Stimulated activated CD4-positive, alpha-beta T cell treated with anti-CD3 and anti-CD28 coated beads, Interleukin-1b, Interleukin-23, amount 100 ng/mL, for 1 hour (primary cell): ENCODE measurements at places on chromosomes 6 and 20.

DNA sequence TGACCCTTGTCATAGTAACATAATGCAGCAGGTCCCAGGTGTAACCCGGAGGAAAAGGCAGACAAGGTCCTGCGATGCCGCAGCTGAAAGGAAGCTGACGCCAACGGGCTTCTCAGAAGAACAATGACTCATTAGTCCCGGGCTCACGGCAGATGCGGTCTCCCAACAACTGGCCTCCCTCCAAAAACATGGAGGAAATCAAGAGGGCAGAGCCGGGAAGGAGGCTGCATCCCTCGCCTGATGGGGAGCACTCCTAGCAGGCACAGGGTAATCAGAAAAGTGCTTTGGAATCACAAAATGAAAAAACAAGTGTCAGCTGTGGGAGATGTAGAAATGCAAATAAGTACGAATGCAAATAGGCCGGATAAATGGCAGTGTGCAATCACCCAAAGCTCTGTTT is 165.2 kb upstream of the AGPAT4 start:
- DNase-seq = no peak

GRCh38 chr20:48771542-48771941 is 56.3 kb downstream of the PREX1 start:
- DNase-seq = no peak

GRCh38 chr20:12053353-12053752 is 135.7 kb downstream of the BTBD3 start:
- DNase-seq = no peak

DNA sequence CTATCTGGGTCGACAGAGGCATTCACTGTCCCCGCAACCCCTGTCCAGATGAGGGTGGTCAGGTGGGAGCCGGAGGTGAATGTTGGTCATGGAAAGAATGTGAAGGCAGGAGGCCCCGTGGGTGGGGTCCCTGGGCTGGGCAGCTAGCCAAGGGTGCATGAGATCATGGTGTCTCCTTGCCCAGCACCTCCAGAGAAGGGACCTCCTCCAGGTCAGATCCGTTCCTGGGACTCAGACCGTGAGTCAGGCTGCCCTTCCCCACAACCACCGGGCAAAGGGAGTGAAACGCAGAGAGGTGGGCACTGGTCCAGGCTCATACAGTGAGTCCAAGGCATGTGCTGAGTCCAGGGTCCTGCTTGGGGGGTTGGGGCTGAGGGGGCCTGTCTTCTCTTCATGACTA is 3.5 kb downstream of the FOXS1 start:
- DNase-seq = no peak

GRCh38 chr6:66496659-66497058 is 789.6 kb upstream of the EYS start:
- DNase-seq = no peak

DNA sequence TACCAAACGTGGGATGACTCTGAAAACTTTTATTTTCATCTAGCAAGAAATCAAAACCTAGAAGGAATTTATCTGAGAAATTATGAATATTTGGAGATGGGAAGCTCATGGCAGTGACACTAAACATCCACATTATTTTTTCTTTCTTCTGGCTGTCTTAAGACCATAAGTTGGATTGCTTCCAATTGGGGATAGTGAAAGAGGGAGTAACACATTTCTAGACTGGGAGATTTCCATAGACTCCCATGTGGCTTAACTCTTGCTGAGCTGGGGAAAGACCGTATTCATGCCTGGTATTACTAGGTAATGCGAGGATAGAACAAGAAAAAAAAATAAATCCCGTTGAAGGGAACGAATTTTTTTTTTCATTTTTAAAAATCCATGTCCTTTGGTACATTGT is 120.0 kb downstream of the UTRN start:
- no peak for DNase-seq

DNA sequence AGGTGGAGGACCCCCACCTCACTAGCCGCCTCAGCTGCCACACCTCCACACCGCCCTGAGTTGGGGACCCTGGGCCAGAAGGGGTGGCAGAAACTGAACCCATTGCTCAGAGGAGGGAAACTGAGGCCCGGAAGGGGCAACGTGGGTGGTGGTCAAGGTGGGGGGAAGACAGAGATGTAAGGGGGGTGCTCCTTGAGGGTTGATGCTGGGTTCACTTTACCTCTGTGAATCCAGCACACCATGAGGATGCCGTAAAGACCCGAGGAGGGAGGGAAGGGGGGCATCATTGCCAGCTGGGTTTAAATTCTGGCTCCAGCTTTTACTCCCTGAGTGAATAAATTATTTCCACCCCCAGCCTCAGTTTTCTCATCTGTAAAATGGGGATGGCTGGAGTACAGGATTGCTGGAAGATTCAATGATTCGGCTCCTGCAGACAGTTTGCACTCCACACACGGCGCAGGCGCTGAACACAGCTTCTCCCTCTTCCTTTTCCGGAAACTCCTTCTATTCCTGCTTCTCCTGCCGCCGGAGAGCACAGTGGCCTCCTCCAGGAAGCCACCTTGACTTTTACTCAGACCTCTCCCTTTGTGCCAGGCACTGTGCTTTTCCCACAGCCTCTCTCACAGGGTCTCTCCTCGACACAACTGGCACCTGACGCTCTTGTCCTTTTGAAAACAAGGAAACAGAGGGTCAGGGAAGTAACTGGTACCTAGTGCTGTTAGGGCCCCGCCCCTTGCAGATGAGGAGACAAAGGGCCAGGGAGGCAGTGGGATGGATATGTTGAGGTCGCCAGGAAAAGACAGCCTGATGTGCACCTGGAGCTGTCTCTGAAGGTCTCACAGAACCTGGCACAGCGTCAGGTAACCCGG is 59.4 kb downstream of the UBE2V1 start:
- DNase-seq = no peak

GRCh38 chr20:43939762-43940121 is 25.1 kb downstream of the TOX2 start:
- no peak for DNase-seq

DNA sequence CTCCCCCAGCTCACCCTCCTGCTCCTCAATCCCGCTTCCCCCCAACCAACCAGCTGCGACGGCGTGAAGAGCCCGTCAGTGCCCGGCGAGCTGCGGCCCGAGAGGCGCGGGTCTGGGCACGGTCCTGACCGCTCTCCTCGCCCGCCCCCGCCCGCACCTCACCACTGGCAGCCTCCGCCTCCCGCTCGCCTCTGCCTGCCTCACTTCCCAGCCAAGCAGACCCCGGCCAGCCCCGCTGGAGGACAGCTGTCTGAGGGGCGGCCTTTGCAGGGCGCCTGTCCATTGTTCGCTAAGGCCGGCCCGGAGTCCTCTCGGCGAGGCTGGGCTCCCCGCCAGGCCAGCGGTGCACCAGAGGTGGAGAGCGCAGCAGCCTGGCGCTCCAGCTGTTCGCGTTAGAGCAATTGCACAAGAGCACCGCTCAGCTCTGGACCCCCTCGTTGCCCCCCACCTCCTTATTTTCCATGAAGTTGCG is 1.3 kb downstream of the SOBP start:
- DNase-seq = no peak

DNA sequence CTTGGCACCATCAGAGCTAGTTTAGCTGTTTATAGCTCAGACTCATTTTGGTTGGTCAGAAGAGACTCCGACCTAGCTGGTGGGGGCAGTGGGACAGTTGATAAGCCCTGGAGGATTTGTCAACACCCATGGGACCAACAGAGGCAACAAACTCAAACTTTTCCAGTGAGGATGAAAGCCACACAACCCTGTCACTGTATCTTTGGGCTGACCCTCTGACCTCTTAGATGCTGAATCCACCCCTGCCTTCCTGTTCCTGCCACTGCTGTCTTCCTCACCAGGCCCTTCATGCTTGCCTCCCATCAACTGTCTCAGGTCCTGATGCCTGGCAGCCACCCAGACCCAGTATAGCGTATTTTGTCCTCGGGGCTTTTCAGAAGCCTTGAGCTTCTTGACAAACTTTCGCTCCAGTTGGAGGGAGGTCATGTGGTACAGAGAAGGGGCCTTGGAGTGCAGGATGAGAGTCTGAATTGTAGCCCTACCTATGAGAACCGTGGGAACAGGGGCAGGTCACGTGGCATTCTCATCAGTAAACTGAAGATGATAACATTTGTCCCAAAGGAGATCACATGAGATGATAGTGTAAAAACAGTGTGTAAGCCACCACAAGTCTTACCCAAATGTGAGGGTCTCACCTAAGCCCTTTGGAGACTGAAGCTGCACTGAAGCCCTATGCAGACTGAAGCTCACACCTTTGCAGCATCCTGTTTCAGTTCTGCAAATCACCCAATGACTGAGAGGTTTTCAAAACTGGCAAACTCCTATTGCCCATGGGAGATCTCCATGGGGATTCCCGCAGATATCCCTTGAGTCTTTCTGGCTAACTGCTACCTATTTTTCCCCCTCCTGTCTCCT is 72.0 kb upstream of the F13A1 start:
- DNase-seq = no peak

DNA sequence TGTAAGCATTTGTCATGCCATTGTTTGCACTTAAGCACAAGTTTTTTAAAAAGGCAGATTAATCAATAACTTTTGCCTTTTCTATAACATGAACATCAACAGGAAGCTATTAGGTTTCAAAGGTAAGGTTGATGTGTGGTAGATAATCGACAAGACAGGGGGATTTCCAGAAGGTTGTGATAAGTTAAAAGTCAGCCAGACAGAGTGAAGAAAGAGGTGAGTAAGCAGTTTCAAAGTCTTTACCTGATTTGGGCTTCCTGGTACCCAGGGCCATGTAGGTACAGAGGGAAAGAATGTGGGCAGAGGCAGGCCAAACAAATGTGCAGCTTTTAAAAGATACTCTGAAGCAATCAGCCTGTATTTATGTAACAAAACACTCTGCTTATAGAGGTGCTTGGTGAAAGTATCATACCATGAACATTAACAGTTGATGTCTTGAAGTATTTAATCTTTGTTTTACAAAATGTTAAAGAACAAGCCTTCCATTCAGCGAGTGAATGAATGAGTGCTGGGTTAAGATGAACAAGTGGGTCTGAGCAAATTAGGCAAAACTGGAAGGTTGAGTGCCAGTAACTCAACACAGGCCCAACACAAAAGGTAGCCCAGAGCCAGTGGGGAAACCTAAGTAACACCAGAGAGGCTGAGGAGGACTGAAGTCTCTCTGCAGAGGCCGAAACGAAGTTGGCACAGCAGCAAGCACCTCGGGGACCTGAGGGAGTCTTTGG is 60.2 kb downstream of the LRRC1 start:
- DNase-seq = no peak

DNA sequence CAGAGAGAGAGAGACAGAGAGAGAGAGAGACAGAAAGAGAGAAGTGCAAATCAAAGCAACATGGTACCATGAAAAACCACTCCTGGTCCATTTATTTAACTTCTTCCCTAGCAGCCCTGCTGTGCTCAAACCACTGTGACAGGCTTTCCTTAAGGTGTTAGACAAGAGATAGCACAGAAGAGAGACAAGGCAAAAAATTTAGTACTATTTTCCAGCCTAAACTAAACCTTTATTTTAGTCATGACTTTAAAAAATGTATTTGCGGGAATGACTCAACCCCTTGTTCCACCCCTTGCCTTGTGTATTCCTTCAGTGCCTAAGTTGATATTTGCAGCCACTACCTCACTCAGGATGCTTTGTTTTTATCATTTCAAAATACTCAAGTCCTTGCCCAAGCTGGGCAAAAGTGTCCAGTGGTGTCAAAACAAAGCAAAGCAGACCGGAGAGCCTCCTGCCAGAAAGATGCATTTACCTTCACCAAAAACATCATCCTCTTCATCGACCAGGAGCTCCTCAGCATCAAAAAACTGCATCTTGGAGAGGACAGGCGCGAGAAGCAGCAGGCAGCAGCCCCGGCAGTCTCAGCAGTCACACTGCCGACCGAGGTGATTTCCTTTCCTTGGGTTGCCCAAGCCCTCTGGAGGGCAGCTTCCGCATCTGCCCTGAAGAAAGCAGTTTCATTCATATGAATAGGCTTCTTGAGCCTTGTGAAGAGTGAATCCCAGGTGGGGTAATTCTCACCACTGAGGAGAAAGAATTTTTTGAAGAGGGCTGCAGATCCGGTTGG is at the start of gene RIPOR2:
RIPOR2 (minus strand) TSS at position 595 of the 787 bp plus-strand sequence; CDS start at position 533, 62 bp downstream.
- DNase-seq = no peak

- DNase-seq = no peak
Observed at GRCh38 chr20:19253916-19254820, 41.7 kb downstream of the SLC24A3 start.

GRCh38 chr6:135814043-135814442 is 37.5 kb upstream of the PDE7B start:
- no peak for DNase-seq

GRCh38 chr6:63305277-63305676 is 14.5 kb downstream of the LGSN start:
- DNase-seq = no peak

GRCh38 chr6:130978660-130979396 is 84.2 kb downstream of the EPB41L2 start:
- no peak for DNase-seq

- no peak for DNase-seq
Observed at GRCh38 chr20:63051911-63052310, 45.1 kb upstream of the BHLHE23 start.

- no peak for DNase-seq
Observed at GRCh38 chr6:155399062-155399744, 56.4 kb downstream of the NOX3 start.

- DNase-seq = no peak
Observed at GRCh38 chr6:169972101-169972651, 220.8 kb downstream of the ERMARD start.

- no peak for DNase-seq
Observed at GRCh38 chr20:58694241-58695083, 1.9 kb downstream of the NPEPL1 start.

DNA sequence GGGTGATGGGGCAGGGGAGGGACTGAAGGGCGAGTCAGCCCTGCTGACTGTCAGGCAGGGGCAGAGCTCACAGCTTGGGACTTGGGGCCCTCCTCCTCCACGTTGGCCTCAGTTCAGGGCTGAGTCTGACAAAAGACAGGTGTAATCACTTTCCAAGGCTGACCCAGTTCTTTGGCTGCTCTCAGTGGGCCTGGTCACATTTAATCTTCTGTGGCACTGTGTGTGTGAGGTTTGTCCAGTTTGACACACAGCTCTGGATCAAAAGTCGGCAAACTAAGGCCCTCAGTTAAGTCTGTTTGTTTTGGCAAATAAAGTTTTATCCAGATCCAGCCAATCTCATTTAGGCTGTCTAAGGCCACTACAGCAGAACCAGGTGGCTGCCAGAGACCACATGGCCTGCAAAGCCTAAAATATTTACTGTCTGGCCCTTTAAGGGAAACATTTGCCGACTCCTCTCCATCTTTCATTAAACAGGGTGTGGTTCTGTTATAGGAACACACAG is 5.1 kb upstream of the MAP1LC3A start:
- no peak for DNase-seq

DNA sequence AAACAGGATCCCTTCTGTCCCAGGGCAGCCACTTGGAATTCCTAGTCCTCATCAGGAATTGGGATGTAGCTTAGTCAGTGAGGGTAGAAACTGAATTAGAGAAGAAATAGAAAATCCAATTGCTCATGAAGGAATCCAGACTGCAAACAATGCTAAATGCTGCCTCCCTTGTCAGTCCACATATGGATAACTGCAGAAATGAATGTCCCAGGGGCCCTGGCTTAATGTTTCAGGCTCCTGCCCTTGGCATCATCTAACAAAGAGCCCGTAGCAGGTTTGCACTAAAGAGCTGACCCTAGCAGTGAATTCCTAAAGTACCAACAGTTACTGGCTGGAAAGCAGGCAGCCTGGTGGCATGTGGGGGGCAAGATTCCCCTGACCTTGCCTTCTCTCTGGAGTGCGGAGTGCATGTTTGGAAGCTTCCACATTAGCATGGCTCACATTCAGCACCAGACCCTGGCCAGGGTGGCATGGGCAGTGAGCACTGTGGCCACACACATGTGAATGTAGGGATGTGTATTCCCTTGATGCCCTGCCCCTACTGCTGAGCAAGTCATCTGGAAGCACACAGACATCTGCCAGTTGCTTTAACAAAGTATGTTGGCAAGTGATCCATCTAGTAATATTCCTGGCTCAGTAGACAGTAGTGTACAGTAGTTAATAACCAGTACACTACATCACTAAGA is 394.5 kb downstream of the CDC5L start:
- DNase-seq = no peak
